ENCODE measurements at places on chromosomes 12 and 14.

DNA sequence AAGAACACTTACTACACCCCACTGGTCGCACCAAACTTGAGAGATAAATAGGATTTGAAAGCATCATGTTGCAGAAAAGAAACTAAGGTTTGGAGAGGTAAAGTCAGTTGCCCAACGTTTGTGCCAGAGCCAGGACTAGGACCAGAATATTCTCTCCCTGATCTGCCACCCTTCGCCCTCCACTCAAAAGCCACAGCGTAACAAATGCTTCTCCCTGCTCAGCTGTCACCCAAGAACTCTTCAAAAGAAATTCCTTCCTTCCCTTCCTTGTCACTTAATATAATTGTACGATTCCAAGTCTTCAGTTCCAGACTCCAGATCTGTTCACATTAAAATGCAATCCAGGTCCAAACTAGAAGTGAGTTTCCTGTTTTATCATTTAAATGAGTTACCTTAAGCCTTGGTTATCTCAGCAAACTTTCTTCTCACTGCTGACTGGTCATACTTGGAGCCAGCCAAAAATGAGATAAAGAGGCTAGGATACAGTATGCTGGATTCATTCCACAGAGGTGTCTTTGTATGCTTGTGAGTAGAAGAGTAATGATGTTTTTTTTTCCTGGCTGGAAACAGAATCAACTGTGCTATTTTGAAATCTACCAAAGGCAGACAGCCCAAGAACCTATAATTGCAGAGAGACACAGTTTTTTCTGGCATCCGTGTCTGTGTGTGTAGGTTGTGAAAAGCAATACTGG is 12.8 kb upstream of the PPFIBP1 start:
- DNase-seq, result no peak

- DNase-seq, result no peak
These were observed 691 bp downstream of the SLC2A13 start for GRCh38 chr12:40105265-40105514.

DNA sequence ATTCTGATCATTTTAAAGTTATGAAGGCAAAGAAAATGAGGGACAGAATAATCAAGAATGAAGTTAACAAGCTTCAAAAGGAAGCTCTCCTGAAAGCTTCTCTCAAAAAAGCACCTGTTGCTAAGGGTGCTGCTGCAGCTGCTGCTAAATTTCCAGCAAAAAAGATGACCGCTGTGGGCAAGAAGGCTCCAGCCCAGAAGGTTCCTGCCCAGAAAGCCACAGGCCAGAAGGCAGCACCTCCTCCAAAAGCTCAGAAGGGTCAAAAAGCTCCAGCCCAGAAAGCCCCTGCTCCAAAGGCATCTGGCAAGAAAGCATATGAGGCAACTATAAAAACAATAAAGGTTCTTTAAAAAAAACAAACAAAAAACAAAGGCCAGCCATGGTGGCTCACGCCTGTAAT is 52.7 kb upstream of the NR2C1 start:
- no peak for DNase-seq

- no peak for DNase-seq
These were observed 56.3 kb downstream of the STXBP6 start for GRCh38 chr14:24993631-24994030.

DNA sequence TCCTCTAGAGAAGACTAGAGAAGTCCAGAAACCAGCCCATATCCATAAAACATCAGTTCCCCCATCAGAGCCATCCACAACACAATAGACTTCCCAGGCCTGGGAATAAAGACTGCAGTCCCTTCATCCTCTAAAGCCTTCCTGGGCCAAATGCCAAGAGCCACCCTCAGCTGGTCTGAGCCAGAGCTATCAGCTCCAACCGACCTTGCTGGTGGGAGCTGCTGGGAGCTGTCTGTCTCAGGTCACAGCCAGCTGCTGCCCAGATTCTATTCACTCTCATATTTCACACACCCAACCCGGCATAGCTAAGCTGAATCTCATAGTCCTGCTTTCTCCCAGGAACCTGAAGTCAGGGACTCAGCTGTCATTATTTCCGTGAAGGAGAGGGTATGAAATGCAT is 10.9 kb upstream of the TFCP2 start:
- DNase-seq, result peak; percentile 58

GRCh38 chr12:100632445-100632892 is 59.0 kb downstream of the GAS2L3 start:
- no peak for DNase-seq

DNA sequence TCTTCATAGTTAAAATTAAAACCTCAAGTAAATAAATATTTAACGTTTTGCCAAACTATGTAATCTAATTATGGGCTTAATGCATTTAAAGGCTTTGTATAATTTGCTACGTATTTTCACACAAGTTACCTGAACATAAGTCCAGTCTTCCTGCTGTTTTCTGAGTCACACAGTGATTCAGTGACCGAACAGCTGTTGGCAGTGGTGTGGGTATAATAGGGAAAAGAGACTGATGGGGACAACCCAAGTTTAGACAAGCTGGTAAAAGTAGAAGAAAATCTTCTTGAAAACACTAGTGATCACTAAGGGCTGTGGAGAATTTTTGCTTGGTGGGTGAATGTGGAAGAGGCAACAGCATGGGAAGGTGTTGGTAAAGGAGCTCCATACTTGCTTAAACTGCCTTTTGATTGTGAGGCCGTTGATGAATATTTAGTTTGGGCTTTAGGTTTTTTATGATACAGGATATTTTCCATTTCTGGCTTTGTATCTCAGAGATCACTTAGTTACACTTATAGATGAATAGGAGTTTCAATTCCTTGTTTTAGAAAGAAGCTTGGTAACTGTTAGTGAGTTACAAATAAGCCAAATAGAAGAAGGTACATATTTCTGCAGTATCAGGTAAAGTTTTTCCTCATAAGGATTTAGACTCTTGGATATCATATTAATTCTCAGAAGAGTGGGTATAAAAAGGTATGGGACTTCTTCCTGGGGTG is 23.9 kb downstream of the LRRK2 start:
- DNase-seq, result no peak

GRCh38 chr12:121858662-121859572 is at the start of gene HPD:
TSS of gene HPD (minus strand) at chr12:121858859. CDS start at chr12:121858823, 36 bp downstream.
- DNase-seq, result no peak

DNA sequence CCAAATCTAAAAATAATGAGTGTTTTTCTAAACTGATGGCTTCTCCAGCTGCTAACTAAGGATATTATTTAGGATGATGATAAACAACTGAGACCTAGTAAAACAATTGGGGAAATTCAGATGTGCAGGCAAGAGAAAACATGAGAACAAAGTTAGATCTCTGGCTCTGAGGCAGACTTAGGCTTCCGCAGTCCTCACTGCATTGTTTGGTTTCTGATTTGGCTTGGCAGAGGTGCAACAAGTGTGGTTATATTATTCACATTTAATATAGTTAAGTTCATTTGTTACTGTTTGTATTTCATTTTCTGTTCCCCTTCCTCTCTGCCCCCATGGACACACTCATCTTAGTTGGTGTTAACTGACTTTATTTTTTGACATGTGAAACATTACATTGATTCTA is 30.2 kb upstream of the NR1H4 start:
- no peak for DNase-seq

DNA sequence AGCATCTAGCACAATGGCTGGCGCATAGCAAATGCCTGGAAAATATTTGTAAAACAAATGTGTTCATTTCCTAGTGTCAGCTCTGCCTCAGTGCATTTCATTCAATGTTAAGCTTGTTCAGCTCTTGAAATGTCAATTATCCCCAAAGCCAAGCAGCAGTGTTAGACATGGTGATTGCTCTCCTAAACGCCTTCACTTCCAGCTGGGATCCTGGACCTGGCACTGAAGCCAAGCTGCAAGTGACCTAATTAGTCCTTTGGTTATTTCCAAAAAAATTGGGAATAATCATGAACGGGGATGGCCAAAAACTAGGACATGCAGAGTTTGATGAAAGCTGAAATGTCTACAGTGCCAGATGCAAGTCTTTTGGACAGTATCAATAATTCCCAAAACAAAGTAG is 54.9 kb upstream of the MDGA2 start:
- no peak for DNase-seq

DNA sequence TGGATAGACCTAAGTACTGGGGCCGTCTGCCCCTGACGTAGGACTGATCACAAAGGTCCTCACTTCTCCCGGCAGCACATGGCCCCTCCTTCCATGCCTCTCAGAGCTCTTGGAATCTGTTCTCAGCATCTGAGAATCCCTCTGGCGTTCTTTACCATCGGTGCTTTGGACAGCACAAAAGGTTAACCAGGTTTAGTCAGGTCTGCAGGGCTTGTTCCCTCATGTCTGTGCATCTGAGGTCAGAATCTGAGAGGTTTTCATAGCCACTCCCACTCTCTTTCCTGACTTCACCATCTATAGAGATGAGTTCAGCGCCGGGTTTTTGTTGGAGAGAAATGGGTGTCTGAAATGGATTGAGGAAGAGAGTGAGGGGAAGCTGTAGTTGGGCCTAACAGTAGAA is 130.0 kb upstream of the ARHGAP5 start:
- no peak for DNase-seq

DNA sequence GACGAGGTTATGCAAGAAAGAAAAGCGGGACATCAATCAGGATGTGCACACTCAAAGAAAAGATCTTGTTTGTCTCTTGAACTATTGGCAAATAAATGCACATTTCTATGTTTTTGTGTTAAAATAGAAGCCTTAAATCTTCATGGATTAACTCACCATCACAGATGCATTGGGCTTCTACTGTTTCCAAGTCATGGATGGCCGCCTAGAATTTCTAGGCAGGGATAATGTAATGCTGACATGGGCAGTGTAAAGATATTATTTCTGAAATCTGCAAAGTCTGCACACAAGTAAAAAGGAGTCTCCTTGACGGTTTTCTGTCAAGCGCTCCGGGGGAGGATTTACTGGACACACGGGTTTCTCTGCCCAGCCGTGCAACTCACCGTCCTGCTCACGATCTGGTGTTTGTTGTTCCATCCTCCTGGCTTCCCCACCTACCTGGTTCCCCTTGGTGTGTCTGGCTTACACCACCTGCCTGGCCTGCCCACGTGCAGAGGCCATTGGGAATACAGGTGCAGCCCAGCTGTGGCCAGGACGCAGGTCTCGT is 103.3 kb upstream of the FZD10 start:
- DNase-seq, result no peak

DNA sequence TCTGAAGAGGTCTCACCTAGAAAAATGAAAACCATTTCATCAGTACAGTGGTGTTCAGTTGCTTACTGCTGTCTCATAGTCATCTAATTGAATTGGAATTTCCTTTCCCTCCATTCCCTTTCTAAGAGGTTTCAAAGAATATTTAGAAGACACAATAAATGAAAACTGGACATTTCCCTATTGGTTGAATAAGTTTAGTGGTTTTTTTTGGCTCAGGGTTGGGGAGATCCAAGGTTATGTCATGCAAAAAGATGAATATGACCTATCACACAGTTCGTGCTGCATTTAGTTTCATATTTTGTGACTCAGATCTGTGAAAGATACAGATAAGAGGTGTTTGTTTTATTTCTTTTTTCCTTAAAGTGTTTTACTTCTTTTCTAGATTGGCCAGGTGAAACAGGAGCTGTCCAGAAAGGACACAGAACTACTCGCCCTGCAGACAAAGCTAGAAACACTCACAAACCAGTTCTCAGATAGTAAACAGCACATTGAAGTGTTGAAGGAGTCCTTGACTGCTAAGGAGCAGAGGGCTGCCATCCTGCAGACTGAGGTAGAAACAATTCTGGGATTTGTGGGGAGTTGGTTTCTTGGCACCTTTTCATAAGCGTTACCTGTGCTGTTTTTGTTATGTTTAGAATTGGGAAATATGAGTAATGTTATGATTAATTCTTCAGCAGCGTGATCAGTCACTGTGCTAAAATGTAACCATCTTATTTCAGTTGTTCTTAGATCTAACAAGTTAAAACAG is 124.6 kb downstream of the ERC1 start:
- DNase-seq, result no peak

DNA sequence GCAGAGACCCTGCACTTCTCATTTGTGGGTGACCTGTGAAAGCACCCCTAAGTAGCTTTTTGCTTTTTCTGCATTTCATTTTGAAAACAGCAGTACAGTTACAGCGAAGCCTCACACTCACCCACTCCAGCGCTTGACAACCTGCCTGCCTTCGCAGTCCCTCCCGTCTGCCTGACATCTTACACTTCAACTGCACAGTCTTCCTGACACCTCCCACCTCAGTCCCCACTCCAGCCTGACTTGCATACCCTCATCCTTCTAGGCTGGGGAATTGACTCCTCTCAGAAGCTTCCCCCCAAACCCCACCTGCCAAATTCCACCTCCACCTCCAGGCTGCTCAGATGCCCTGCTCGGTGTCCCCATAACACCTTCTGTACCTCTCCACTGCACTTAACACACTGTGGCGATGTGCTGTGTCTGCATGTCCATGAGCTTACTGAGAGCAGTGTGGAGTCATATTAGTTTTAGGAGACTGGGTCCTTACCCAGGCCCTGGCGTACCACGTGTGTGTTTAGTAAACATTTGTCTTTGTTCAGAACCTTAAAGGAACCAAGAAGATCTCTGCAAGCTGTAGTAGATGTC is 159.4 kb downstream of the PRKCH start:
- no peak for DNase-seq

GRCh38 chr14:51041108-51041531 is 53.8 kb downstream of the TRIM9 start:
- DNase-seq, result no peak

DNA sequence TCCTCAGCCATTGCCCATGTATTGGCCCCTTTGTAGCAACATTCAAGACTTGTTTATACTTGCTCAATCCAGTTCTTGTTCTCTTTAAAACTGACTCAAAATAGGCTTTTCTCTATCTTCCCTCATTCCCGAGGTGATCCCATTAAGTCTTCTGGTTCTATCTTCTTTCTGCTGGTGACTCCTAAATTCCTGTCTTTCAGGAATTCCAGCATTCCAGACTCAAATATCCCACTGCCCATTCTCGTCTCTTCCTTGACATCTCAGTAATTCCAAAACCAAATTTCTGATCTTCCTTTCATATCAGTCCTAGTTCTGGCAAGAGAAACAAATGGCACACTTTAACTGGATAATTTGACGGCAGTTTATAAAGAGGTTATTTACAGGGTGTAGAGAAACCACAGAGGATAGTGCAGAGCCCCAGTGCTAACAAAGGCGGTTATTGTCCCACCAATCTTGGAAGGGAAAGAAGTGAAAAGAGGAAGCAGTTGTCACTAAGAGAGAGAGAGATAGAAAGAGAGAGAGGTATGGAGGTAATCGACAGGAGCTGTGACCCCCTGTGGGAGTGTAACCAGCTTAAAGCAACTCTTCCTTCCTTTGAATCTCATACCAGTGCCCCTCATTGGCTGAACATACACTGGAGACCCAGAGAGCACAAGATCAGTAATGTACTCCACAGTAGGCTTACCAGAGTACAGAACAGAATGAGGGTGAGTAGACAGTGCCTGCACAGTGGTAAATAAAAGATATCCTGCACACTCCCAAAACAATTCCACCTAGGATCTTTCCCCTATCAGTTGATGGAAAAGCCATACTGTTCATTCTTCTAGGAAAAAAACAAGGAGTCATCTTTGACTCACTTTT is 177.6 kb upstream of the LMNTD1 start:
- DNase-seq, result no peak

DNA sequence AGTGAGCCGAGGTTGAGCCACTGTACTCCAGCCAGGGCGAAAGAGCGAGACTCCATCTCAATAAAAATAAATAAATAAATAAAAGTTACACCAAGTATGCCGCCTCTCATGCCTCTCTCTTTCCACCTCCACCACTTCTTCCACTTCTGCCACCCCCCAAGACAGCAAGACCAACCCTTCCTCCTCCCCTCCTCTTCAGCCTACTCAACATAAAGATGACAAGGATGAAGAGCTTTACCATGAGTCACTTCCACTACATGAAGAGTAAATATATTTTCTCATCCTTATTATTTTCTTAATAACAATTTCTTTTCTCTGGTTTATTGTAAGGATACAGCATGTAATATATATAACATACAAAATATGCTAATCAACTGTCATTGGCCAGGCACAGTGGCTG is 3.6 kb upstream of the TMED2 start:
- DNase-seq, result no peak

GRCh38 chr14:52042371-52043289 is 26.2 kb downstream of the NID2 start:
- DNase-seq, result no peak

Measured in right forelimb (tissue), 1 donor.